HuH-7.5 (cell line): ENCODE measurements at places on chromosomes 6 and 20.

DNA sequence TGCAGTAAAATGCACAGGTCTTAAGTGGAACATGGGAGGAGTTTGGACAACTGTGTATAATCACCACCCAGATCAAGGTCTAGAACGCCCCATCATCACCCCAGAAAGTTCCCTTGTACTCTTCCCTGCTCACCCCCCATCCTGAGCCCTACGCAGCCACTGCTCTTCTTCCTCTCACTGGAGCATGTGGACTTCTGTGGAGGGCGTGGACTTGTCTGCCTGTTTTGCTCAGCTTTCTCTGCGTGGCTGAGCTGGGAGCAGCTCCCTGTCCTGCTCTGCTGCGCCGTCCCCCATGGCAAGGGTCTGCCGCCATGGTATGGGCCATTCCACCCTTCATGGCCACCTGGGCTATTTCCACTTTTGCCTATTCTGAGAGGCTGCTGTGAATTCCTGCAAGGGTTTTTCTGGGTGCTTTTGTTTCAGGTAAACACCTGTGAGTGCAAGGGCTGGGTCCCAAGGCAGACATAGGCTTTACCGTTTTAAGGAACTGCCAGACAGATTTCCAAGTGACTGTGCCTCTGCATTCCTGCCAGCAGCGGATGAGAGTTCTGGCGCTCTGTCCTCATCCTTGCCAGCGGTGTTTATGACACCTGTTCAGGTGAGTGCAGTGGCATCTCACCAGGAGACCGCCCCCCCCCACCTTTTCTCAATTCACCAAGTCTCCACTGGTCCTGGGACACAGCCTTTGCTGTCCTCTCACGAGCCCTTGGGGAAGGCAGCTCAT lies 19.7 kb downstream of the PCK1 start:
- no peak for DNase-seq

GRCh38 chr6:100217225-100218012 lies 223.4 kb upstream of the MCHR2 start:
- no peak for DNase-seq

GRCh38 chr6:23086100-23086499 lies 516.7 kb downstream of the HDGFL1 start:
- DNase-seq = no peak

DNA sequence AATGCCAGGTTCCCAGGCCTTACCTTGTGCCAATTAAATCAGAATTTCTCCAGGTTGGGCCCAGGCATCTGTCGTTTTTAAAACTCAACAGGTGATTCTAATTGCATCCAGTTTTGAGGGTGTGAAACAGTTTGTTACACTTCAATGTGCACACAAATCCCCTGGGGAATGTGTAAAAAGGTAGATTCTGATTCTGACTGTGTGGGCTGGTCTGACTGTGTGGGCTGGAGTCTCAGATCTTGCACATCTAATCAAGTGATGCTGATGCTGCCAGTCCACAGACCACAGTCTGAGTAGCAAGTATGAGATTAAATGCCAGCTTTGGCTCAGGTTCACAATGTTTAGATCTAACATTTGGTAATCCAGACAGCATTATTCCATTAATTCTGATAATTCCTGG lies 12.5 kb upstream of the ETV7 start:
- no peak for DNase-seq

- DNase-seq = no peak
These were observed 14.5 kb downstream of the PKIG start for GRCh38 chr20:44596876-44597275.
